ENCODE measurements at places on chromosomes 2 and 18. TPM values are rescaled to one million over a fixed set of nuclear protein-coding genes. Genes with fewer than 3 reads are reported as not detected.

DNA sequence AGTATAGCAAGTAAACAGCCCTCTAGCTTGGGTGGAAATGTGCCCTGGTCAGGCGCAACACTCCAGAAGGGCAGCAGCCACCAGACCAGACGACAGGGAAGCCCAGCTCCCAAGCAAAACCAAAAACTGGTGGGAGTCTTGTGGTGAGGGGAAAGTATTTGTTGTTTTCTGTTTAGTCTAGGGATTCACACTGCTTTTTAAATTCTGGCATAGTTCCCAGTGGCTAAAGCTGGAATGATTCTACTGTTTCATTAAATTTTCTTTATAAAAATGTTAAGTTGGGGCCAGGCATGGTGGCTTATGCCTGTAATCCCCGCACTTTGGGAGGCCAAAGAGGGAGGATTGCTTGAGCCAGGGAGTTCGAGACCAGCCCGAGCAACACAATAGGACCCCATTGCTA lies 38.5 kb downstream of the MERTK start:
- no peaks in the 10 kb centered on the region for H3K4me1 ChIP-seq
- H3K27me3 ChIP-seq: peaks cover 13% of the 10 kb centered on the region
- DNase-seq: no peak
- no peak overlapping the region for H3K27ac ChIP-seq
- H3K36me3 ChIP-seq: no peaks in the 10 kb centered on the region

- H3K36me3 ChIP-seq: peaks cover 43% of the 10 kb centered on the region
- H3K4me1 ChIP-seq: no peaks in the 10 kb centered on the region
- no peaks in the 10 kb centered on the region for H3K27me3 ChIP-seq
- no peak for DNase-seq
- no peak overlapping the region for H3K4me3 ChIP-seq
- no peak overlapping the region for H3K27ac ChIP-seq
Measured at GRCh38 chr2:27929916-27930486, 39.5 kb downstream of the BABAM2 start.

GRCh38 chr2:188495969-188496431 lies 204.3 kb downstream of the GULP1 start:
- H3K4me1 ChIP-seq: no peaks in the 10 kb centered on the region
- H3K4me3 ChIP-seq: no peak overlapping the region
- no peaks in the 10 kb centered on the region for H3K36me3 ChIP-seq
- H3K27ac ChIP-seq: no peak overlapping the region
- H3K27me3 ChIP-seq: no peaks in the 10 kb centered on the region
- no peak for DNase-seq

DNA sequence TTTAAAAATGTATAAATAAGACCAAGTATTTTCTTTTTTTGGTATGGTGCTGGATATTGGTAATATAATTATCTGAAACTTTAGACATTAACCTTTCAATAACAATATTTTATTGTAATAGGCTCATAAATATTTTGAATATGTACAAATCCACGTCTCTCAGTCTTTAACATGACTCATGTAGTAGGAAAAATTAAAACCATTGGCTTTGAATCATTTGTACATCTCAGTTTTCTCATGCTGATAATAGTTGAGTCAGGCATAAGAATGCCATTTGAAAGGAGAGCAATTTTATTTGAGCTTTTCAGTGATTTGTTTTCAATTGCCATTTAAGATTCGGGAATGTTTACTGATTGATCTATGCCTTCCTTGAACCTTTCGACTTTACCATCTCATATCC lies 364.8 kb downstream of the TGIF1 start:
- no peak overlapping the region for H3K27ac ChIP-seq
- no peak for DNase-seq
- H3K4me1 ChIP-seq: no peaks in the 10 kb centered on the region
- no peak overlapping the region for H3K4me3 ChIP-seq
- H3K36me3 ChIP-seq: no peaks in the 10 kb centered on the region

- H3K27ac ChIP-seq: peak overlapping the region; percentile 83
- no peaks in the 10 kb centered on the region for H3K27me3 ChIP-seq
- H3K4me1 ChIP-seq: peaks cover 57% of the 10 kb centered on the region
- H3K36me3 ChIP-seq: no peaks in the 10 kb centered on the region
- DNase-seq: peak; percentile 24
Measured at GRCh38 chr2:75432761-75433361, 127.9 kb downstream of the EVA1A start.

DNA sequence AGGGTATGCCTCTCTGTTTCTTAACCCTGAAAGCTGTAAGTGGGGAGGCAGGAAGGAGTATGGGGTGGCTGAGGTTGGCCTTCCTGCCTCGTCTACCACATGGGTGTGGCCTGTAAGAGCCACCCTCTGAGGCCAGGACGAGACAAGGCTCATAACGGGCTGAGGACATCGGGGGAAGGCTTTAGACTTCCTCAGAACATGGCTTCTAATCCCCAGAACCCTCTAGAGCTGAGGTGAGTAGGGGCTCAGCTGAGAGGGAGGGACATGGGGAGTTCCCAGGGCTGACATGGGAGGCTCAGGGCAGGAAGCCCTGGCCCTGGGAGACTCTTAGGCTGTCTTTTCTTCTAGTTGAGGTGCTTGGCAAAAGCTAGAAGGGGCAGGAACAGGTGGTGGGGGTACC lies 36.7 kb downstream of the EMX1 start:
- no peaks in the 10 kb centered on the region for H3K36me3 ChIP-seq
- no peaks in the 10 kb centered on the region for H3K4me1 ChIP-seq
- H3K4me3 ChIP-seq: no peak overlapping the region
- no peaks in the 10 kb centered on the region for H3K27me3 ChIP-seq
- no peak for DNase-seq

DNA sequence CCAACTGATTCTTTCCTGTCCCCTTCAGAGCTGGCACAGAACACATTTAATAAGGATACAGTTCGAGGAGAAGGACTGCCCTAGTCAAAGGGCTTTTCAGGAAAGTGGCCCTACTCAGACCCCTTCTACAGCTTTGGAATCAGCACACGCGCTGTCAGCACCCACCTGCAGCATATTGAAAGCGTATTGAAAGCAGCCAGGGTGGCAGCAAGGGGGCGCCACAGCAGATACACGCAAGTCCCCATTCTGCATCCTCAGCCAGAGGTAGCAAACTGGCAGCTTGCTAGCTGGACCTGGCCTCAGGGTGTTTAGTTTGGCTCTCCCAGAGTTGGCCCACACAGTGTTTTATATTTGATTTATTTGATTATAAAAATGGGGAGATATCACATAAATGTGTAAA lies 101.0 kb upstream of the NT5C1B start:
- no peak for DNase-seq
- no peaks in the 10 kb centered on the region for H3K27me3 ChIP-seq
- H3K36me3 ChIP-seq: no peaks in the 10 kb centered on the region
- no peak overlapping the region for H3K27ac ChIP-seq
- H3K4me3 ChIP-seq: no peak overlapping the region

DNA sequence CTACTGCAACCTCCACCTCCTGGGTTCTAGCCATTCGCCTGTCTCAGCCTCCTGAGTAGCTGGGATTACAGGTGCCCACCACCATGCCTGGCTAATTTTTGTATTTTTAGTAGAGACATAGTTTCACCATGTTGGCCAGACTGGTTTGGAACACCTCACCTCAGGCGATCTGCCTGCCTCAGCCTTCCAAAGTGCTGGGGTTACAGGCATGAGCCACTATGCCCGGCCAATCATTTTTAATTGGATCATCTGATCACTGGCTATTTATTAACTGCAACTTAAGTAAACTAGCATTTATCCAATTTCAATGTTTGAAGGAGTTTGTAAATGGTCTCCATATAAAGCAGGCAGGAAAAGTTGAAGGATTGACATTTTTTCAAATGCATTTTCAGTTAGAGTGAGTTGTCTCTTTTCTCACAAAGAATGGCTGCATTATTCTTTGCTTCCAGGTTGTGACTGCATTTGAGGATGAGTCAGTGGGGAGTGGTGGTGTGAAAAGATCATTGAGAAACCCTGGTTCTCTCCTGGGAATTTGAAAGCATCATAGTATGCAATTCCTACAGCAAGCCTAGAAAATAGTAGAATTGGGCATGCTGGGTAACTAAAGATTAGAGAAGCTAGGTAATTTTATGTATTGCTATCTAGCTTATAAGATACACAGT lies 431.1 kb upstream of the ZEB2 start:
- H3K4me3 ChIP-seq: no peak overlapping the region
- DNase-seq: no peak
- H3K36me3 ChIP-seq: no peaks in the 10 kb centered on the region
- H3K27me3 ChIP-seq: no peaks in the 10 kb centered on the region
- H3K4me1 ChIP-seq: no peaks in the 10 kb centered on the region

DNA sequence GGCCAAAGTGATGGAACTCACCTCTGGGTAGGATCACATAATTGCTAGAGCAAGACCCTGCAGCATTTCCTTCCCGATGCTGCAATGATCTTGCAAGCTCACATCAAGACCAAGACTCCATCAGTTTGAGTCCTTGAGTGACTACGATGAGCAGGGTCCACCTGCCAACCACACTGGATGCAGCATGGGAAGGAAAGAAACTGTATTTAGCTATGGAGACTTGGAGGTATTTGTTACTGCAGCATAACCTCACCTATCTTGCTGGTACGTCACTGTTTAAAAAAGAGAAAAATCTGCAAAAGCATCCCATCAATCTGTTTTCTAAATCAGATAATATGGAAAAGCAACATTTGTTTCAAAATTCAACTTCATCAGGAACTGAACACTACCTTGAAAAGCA lies 2.5 kb downstream of the RNF152 start:
- no peak overlapping the region for H3K4me3 ChIP-seq
- DNase-seq: no peak
- H3K36me3 ChIP-seq: no peaks in the 10 kb centered on the region

DNA sequence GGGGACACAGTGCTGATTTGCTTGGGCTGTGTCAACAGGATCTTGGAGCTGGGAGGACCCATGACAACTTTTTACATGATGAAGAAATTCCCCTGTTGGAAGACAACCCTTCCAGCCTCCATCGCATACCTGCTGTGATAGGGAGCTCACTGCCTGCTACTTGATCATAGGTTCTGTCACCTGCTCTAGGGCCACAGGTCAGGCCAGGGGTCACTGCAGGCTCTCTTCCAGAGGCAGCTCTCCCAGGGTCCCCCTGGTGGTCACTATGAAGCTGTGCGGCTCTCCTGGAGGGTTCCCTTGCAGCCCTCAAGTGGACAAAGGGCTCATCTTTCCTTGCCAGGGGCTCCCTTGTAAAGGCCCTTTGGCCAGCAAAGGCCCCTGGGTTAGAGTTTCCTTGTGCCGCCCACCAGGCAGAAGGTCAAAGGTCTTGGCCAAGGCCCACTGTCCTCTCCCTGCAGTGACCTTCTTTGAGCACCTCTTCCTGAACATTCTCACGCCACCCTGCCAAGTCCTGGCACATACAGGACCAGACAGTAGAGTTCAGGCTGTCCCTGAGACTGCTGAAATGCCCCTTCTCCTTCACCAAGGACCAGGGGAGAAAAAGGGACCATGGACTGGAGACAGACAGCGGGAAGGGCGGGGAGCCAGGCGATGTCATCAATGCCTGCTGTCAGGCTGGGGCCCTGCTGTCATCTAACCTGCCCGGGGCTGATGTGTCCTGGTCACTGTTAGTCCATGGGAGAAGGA lies 345.1 kb downstream of the DYSF start:
- H3K27ac ChIP-seq: no peak overlapping the region
- H3K4me1 ChIP-seq: no peaks in the 10 kb centered on the region
- no peak overlapping the region for H3K4me3 ChIP-seq
- no peaks in the 10 kb centered on the region for H3K36me3 ChIP-seq

- H3K27ac ChIP-seq: peak overlapping the region; percentile 54
- peak overlapping the region; percentile 11 for H3K4me3 ChIP-seq
- peaks cover 4% of the 10 kb centered on the region for H3K27me3 ChIP-seq
- H3K36me3 ChIP-seq: no peaks in the 10 kb centered on the region
Measured at GRCh38 chr2:29014811-29015421, 33.8 kb downstream of the TOGARAM2 start.

- H3K4me1 ChIP-seq: no peaks in the 10 kb centered on the region
- no peak for DNase-seq
- H3K36me3 ChIP-seq: no peaks in the 10 kb centered on the region
Measured at GRCh38 chr18:75123113-75123512, 85.8 kb downstream of the PTGR3 start.

DNA sequence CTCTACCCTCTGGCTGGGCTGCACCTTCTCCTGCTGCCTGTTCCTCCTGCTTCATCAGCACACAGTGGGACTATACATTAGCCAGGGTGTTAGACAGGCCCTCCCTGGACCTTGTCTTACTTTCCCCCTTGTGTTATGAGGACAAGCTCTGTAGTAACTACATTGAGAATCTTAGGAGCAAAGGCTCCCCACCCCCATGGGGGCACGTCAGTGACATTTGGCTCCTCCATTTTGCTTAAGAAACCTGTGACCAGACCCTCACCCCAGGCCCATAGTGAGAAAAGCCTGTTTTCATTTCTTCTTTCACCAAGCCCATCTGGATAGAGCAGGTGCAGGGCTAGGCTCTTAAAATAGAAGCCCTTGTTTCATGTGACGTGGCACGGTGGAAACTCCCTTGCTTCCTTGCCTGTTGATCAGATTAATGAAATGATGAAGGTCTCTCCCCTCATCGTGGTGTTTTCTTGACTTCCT lies 146.7 kb downstream of the RPIA start:
- peak overlapping the region; percentile 97 for H3K27ac ChIP-seq
- peak; percentile 47 for DNase-seq
- H3K4me1 ChIP-seq: peaks cover 90% of the 10 kb centered on the region
- H3K4me3 ChIP-seq: peak overlapping the region; percentile 60
- H3K36me3 ChIP-seq: peaks cover 4% of the 10 kb centered on the region
- no peaks in the 10 kb centered on the region for H3K27me3 ChIP-seq

DNA sequence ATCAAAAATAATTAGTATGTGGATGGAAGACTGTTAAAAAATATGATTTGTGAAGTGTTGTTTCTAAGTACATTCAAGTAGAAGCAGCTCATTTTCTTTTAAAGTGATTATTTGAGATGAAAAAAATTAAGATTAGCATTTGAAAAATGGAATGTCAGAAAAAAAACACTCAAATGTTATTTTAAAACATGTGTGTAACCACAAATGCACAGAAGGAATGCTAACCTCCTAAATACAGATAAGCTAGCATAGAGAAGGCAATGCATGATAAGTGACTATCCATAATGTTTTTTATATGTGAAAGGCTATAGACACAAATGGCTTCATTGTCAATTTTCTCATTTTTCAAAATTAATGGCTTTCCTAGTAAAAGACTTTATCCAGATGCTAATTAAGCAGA lies 198.9 kb downstream of the NYAP2 start:
- H3K27me3 ChIP-seq: no peaks in the 10 kb centered on the region
- no peak overlapping the region for H3K4me3 ChIP-seq
- H3K27ac ChIP-seq: no peak overlapping the region
- no peaks in the 10 kb centered on the region for H3K36me3 ChIP-seq

- no peak overlapping the region for H3K4me3 ChIP-seq
- H3K36me3 ChIP-seq: no peaks in the 10 kb centered on the region
- no peak overlapping the region for H3K27ac ChIP-seq
Measured at GRCh38 chr2:199490049-199490448, 32.3 kb upstream of the SATB2 start.

C18orf54 gene
- total RNA-seq: 1.9 TPM

PCARE gene
- not detected for total RNA-seq

GALR1 gene
- total RNA-seq: not detected

TAF4B gene
- total RNA-seq: 13.4 TPM

MEP1B gene
- 0.09 TPM for total RNA-seq

ABCB11 gene
- not detected for total RNA-seq

AGXT gene
- not detected for total RNA-seq
